Amygdala (tissue), 56 donors: ENCODE measurements at places on chromosomes 5 and 9.

GRCh38 chr5:132094393-132095076 is 20.9 kb downstream of the CSF2 start:
- DNase-seq: no peak

- no peak for DNase-seq
Observed at GRCh38 chr5:74679966-74680365, 5.1 kb upstream of the HEXB start.

DNA sequence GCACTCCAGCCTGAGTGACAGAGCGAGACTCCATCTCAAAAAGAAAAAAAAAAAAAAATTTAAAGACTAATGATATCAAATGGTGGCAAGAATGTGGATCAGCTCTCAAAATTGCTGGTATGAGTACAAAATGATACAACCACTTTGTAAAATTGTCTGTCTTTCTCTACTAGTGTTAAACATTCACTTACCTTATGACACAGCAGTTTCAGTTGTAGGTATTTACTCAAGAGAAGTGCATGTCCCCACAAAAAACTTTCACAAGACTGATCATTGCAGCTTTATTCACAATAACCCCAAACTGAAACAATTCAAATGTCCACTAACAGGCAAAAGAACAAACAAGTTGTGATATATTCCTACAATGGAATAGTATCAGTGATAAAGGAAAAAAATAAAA is 14.7 kb upstream of the CETN3 start:
- no peak for DNase-seq

DNA sequence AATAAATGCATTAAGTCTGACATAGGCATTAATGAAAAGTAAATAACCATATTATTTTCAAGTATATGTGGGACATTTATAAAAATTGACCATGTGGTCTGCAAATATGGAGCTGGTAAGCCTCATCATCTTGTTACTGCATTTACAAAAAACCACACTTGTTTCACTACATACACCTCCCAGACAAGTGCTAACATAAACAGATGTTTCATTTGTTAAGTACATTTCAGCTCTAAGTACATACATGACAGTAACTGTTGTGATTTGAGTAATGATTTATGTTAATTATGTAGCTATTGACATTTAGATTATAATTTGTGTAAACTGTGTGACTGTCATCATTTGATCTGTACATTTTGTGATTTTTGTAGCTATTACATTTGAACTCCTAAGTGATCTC is 13.9 kb downstream of the IDNK start:
- DNase-seq: no peak

GRCh38 chr9:88596376-88596775 is 61.4 kb downstream of the NXNL2 start:
- DNase-seq: no peak

GRCh38 chr5:148995791-148996190 is 67.1 kb downstream of the SH3TC2 start:
- no peak for DNase-seq

GRCh38 chr5:154517181-154517580 is 39.2 kb upstream of the HAND1 start:
- no peak for DNase-seq

DNA sequence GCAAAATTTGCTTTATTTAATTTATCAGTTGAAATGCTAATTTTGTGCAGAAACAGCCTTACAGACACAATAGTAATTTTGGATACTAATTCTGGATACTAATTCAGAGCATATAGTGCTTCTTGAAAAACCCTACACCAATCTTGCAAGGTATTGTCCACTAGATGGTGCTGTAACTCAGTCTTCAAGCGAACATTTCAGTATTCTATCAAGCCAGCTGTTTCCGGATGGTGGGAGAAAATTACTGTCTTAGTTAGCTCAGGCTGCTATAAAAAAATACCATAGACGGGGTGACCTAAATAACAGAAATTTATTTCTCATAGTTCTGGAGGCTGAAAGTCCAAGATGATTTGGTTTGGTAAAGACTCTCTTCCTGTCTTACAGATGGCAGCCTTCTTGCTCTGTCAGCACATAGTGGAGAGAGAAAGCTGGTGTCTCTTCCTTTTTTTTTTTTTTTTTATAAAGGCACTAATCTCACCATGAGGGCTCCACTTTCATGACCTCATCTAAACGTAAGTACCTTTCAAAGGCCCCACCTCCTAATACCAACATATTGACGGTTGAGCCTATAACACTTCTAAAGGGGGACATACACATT is 1306.5 kb upstream of the CDH9 start:
- no peak for DNase-seq
